ENCODE measurements at places on chromosomes 12 and 14. TPM values are rescaled to one million over a fixed set of nuclear protein-coding genes. Genes with fewer than 3 reads are reported as not detected.

DNA sequence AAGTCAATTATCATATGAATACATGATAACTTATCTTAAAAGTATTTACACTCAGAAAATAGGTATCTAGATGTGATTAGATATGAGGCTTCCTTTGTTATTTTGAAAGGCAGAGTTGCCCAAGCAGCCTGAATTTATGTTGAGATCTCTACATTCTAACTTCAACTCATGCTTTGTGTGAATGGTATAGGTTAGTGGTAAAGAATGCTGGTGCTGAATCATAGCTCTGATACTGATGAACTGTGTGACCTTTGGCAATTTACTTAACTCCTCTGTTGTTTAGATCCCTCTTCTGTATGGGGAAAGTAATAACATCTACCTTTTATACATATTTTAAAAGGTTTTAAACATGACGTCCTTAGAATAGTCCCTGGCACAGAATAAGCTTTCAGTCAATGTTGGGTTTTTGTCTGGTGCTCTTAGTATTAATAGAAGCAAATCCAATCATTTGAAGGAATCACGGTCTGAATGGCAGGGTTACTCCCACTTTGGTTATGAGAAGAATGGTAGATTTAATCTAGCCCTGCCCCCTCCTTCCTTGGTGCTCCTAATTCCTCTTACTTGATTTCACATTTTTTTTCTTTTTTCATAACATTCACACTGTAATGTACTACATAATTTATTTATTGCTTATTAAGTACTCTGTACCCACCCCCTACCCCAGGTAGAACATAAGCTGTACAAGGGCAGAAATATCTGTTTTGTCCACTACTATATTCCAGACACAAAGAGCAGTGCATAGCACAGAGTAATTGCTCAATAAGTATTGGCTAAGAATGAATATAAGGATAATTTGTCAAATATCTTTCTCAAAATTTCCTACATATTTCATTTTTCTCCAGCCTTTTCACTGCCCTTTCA is 203.3 kb upstream of the KRR1 start:
- no peaks in the 10 kb centered on the region for H3K36me3 ChIP-seq
- DNase-seq, result no peak
- H3K4me3 ChIP-seq, result no peak overlapping the region
- no peaks in the 10 kb centered on the region for H3K27me3 ChIP-seq
- no peak overlapping the region for H3K27ac ChIP-seq
- peaks cover 32% of the 10 kb centered on the region for H3K4me1 ChIP-seq

- no peaks in the 10 kb centered on the region for H3K27me3 ChIP-seq
- H3K36me3 ChIP-seq, result no peaks in the 10 kb centered on the region
Measured at GRCh38 chr14:105989566-105990302, 463.4 kb downstream of the TMEM121 start.

- no peak overlapping the region for H3K27ac ChIP-seq
- H3K4me1 ChIP-seq, result no peaks in the 10 kb centered on the region
- DNase-seq, result peak; percentile 55
- peaks cover 2% of the 10 kb centered on the region for H3K27me3 ChIP-seq
Measured at GRCh38 chr12:66860752-66861750, 182.2 kb upstream of the GRIP1 start.

- H3K27me3 ChIP-seq, result no peaks in the 10 kb centered on the region
- peaks cover 3% of the 10 kb centered on the region for H3K36me3 ChIP-seq
- no peak for DNase-seq
- H3K4me3 ChIP-seq, result no peak overlapping the region
Measured at GRCh38 chr14:72060917-72061316, 128.7 kb downstream of the RGS6 start.

Gene SNX6
- 123 TPM for total RNA-seq

GRCh38 chr12:108204117-108204987 is 75.3 kb downstream of the WSCD2 start:
- H3K4me1 ChIP-seq, result no peaks in the 10 kb centered on the region
- no peak overlapping the region for H3K27ac ChIP-seq
- no peak overlapping the region for H3K4me3 ChIP-seq
- H3K36me3 ChIP-seq, result no peaks in the 10 kb centered on the region
- DNase-seq, result no peak

Gene RTL1
- not detected for total RNA-seq

DNA sequence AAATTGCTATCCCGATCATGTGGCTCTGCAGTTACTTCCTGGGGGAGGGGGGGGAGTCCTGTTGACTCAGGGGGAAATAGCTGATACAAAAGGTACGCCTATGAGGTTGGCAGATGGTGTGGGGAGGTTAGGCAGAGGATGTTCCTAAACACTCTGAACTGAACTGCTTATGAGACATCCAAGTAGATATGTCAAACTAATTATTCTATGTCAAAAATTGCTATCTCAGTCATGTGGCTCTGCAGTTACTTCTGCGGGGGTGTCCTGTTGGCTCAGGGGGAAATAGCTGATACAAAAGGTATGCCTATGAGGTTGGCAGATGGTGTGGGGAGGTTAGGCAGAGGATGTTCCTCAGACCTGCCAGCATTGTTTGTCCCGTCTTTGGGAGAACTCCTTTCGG is 5.1 kb upstream of the VCPKMT start:
- peaks cover 4% of the 10 kb centered on the region for H3K27me3 ChIP-seq
- H3K36me3 ChIP-seq, result peaks cover 11% of the 10 kb centered on the region
- no peak for DNase-seq
- no peak overlapping the region for H3K27ac ChIP-seq
- H3K4me3 ChIP-seq, result no peak overlapping the region
- peaks cover 6% of the 10 kb centered on the region for H3K4me1 ChIP-seq

Measured in HFFc6 (cell line).